ENCODE measurements at places on chromosomes 2 and 18. TPM values are rescaled to one million over a fixed set of nuclear protein-coding genes. Genes with fewer than 3 reads are reported as not detected.

PLEK gene
- total RNA-seq, result under 0.01 TPM

TCF7L1 gene
- 3.5 TPM for total RNA-seq

IL1RL1 gene
- total RNA-seq, result 4.9 TPM

ARL4C gene
- total RNA-seq, result 33.7 TPM

RAPGEF4 gene
- total RNA-seq, result 1.3 TPM

ASTL gene
- total RNA-seq, result not detected

CD302 gene
- total RNA-seq, result 23.0 TPM

All from fibroblast of the aortic adventitia (primary cell).